ENCODE measurements at places on chromosomes 2 and 18.

DNA sequence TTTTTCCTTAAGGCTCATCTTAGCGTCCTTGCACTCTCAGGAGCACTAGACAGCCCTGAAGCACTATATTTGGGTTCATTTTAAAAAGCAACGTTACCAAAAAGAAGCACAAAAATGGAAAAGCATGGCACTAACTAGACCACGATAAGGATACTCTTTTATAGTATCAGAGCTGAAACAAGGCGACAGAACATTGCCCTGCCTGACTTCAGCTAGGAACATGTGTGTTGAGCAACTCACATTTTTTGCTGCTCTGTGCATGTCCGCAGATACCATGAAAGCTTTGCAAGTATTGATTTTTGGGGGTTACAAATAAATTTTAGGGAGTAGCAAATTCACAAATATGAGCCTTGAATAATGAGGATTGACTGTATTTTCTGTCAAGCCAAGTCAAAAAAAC is 332.0 kb downstream of the PTPRM start:
- DNase-seq: no peak

- DNase-seq: no peak
Observed at GRCh38 chr2:11805024-11805423, 58.6 kb downstream of the LPIN1 start.

- no peak for DNase-seq
Observed at GRCh38 chr2:178152033-178152432, 39.8 kb downstream of the RBM45 start.

DNA sequence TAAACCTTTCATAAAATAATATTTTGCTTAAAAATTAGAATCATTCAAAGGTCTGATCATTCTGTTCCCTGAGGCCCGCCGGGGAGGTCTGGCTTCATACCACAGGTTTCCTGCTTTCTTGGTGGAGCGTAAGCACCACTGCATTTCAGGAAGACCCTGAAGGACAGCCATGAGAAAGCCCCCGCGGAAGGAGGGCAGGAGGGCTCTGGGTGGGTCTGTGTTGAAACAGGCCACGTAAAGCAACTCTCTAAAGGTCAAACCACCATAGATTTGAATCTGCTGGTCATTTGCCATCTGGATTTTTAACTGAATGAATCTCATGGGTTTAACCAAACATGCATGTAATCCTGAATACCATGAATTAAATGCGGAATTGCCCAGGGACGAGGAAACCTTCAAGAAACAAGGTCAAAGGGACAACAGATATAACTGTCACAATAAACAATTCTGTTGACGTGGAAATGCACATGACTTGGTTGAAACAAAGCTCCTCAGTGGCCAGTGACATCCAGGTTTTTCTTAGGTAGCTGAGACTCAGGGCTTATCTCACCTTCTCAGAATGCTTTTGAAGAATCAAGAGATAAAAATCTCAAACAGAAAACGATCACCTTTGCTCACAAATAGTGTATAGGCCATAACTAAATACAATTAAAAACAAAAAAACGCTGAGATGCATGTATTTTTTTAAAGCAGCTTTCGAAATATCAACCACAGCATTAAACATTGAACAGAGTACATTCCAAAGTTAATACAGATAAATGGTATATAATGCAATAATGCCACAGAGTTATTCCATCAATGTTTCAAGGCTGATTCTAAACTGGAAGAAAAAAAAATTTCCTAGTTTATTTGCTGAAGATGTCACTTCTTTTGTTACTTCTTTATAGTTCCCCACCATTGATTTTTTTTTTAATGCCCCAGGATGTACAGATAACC is 193.2 kb downstream of the BCL2 start:
- DNase-seq: no peak

DNA sequence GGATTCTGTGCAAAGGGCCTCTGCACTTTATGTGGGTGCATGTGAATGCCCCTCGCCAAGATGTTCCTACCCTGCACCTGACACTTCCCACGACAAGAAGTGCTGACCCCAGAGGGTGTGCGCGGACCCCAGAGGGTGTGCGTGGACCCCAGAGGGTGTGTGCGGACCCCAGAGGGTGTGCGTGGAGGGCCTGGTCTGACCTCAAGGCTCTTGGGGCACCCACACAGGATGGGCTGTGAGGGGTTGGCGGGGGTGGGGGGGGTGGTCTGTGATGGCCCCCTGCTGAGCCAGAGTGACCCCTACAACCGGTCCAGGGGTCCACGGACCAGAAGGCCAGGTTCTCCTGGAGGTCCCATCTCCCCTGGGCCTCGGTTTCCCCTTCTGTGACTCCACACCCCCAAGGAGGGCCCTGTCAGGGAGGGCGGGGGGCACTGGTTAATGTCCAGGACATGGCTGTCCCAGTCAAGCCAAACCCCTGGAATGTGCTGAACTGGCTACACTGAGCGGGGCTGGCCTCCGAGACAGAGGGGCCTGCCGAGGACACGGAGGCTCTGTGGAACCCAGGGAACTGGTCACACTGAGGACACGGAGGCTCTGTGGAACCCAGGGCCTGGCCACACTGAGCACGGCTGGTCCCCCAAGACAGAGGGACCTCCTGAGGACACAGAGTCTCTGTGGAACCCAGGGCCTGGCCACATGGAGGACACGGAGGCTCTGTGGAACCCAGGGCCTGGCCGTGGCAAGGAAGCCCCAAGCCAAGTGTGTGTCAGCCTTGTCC is 3.1 kb downstream of the NEU4 start:
- DNase-seq: no peak

DNA sequence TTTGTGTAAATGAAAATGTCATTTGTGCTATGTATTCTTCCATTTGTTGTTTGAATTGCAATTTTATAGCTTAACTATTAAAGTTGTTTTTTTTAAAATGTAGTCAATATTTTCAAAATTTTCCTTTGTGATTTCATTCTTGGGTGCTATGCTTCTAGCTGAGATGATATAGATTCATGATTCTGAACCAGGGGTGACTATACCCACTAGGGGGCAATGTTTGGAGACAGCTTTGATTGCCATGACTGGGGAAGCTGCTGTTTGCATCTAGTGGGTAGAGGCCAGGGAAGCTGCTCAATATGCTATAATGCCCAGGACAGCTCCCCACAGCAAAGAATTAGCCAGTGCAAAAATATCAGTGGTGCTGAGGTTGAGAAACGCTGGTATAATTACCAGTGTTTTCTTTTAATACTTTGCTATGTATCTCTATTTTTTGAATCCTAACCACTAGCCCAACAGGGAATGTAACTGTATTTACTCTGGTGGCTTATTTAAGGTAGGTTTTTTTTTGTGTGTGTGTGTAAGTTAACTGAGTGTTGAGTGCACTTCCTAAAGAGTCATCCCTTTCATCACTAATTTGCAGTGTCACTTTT is 99.7 kb downstream of the MEP1B start:
- no peak for DNase-seq

- DNase-seq: no peak
Observed at GRCh38 chr18:76959605-76960004, 137.2 kb downstream of the ZNF236 start.

GRCh38 chr18:40006634-40007033 is 1948.4 kb upstream of the PIK3C3 start:
- DNase-seq: no peak

DNA sequence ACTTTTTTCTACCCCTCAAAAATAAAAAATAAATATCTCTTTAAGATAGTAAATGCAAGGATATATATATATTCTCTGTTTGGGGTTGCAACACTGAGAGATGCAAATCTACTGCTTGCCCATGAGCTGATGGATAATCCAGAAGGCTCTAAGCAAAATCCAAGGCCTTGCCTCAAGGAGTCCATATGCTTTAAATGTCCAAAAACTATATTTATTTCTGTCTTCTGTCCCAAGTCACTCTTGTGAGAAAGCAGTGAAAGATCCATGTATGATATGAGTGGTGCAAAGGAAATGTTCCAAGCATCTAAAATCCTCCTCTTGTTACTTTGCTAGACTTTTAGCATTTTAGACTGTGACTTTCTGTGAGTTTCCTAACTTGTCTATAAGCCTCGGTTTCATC is 92.9 kb upstream of the RNF152 start:
- DNase-seq: no peak

- no peak for DNase-seq
Observed at GRCh38 chr2:238094438-238095022, 5.6 kb upstream of the ESPNL start.

GRCh38 chr2:232941912-232942594 is 71.0 kb downstream of the NGEF start:
- DNase-seq: no peak

GRCh38 chr2:241984271-241984655 is 114.7 kb downstream of the RTP5 start:
- no peak for DNase-seq

GRCh38 chr2:72574886-72575285 is 250.9 kb downstream of the EXOC6B start:
- no peak for DNase-seq

DNA sequence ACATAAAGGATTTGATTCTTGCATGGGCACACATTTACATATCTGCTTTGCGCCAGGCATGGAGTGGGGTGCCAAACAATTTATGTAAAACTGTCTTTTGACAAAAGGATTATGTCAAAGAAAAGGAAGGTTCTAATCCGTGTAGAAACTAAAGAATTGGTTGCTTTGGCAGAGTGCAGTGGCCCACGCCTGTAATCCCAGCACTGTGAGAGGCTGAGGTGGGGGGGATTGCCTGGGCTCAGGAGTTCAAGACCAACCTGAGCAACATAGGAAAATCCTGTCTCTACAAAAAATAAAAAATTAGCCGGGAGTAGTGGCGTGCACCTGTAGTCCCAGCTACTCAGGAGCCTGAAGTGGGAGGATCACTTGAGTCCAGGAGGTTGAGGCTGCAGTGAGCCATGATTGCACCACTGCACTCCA is 1.1 kb upstream of the MTERF4 start:
- no peak for DNase-seq

DNA sequence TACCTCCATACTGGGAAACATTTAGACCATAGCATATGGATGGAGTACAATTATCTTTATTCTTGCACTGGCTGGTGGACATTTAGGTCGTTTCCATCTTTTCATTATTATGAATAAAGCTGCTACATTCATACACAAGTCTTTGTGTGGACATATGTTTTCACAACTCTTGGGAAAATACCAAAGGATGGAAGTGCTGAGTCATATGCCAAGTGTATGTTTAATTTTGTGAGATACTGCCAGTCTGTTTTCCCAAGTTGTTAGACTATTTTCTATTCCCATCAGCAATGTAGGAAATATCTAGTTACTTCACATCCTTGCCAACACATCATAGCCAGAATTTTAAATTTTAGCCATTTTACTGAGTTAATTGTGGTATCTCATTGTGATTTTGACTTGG is 91.5 kb downstream of the GALNT13 start:
- no peak for DNase-seq

DNA sequence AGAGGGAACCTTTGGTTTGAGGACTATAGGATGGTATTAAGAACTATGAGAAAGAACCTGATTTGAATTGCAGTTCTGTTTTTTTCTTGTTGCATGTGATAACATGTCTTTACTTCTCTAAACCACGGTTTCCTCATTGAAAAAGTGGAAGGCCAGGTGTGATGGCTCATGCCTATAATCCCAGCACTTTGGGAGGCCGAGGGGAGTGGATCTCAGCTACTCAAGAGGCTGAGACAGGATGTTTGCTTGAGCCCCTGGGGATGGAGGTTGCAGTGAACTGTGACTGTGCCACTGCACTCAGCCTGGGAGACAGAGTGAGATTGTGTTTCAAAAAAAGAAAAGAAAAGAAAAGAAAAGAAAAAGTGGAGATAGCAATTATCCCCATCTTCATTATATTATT is 32.3 kb downstream of the SCN9A start:
- no peak for DNase-seq

- no peak for DNase-seq
Observed at GRCh38 chr18:22846088-22846683, 86.9 kb upstream of the RBBP8 start.

GRCh38 chr2:128282246-128282975 is 36.3 kb downstream of the HS6ST1 start:
- DNase-seq: peak; percentile 47

DNA sequence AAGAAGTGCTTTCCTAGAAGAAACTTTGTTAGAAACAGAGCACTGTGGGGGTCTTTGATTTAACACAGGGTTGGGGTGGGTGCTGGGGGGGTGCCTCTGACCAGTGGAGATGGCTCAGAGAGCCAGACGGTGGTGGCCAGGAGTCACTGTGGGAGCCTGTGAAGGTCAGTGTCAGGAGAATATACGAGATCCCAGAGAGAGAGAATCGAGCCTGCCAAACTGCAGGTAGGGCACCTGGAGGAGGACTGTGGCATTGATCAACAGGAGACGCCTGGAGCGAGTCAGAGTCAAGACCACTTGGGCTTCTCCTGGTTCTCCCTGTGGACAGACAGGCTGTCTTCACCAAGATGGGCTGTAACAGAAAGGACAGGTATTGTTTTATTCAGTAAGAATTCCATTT is 136.5 kb upstream of the TWIST2 start:
- no peak for DNase-seq

- no peak for DNase-seq
Observed at GRCh38 chr2:24375349-24376087, 15.2 kb upstream of the ITSN2 start.

DNA sequence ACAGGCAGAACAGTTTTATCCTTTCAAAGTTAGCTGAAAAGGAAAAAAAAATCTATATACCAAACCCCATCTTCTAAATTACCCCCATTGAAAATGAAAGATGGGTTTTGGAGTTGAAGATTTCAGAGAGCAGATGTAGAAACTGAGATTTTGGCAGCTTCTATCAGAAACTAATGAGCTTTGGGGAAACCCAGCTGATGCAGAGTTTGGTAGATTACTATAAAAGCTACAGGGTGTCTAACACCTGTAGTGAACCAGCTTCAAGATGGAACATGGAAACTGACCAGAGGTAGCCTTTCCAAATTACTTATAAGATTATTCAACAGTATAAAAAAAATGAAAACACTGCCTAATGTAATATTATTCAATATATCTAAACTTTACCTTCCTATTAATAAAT is 583.1 kb downstream of the XIRP2 start:
- DNase-seq: no peak

DNA sequence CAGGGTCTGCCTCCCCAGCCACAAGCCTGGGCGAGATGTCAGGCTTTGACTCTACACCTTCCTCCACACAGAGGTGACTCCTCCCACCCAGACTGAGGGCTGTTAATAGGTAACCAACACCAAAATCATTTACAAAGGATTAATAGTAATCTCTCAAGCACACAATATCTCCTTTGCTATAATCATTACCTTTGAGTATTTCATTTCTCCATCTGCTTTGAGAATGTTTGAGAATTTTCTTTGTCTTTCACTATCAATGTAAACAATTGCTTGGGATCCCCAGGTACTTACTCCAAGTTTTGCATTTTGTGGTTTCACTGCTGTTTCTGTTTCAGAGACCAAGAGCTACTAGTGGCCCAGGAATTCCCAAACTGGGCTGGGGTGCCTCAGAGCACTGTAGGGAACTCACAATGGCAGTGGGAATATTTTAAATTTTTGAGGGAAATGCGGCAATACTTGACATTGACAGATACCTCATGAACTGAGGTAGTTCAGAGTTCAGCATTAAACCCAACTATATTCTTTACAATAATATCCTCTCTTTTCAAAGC is 166.4 kb upstream of the MGAT5 start:
- DNase-seq: no peak

Data from C1 segment of cervical spinal cord (tissue), 14 donors.